T follicular helper cell (primary cell): ENCODE measurements at places on chromosomes 1 and 21.

DNA sequence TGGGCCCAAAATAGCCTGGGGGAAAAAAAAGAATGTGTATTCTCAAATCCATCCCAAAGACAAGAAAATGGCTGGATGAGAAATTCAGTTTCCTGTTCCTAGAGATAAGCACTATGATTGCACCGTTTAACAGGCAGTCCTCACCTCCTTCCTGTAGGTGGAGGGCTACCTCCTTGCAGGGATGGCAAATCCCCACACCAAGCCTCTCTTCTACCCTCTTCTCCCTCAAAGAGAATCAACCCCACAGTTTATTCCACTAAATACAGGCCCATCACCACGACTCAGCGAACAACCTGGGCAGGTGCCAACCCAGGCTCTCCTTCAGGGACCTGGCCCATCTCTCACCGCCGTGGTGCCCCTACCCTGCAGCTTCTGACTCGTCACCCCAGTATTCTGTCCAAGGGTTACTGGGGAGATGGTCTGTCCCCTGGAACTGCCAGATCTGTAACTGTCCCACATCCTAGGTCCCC is 3.4 kb upstream of the CHD5 start:
- DNase-seq = no peak

DNA sequence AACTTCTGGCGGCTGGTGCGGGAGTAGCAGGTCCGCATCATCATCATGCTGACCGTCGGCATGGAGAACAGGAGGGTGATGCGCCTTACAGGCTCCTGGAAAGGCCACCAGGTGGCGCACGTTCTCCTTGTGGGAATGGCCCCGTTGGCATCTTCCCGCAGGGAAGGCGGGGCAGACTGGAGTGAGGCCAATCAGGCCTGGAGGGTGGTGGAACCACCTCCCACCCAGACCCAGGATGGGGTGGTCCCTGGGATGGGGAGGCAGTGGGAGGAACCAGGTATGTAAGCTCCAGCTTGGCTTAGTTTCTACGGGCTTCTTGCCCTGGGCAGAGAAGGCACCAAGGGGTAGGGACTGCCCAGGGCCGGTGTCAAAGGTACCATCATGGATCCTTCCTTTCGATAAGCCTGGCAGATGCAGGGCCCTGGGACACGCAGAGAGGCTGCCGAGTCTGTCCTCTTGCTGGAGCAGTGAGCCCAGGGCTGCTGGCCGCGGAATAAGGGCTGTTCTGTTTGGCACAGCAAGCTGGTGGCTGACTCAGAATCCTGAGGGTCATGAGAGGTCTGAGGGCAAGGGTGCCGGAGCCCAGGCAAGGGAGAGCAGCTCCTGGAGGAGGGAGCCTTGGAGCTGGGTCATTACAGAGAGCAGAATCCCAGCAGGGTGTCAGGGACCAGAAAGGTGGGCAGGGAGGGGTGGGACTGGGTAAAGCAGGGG is 8.7 kb upstream of the LGR6 start:
- peak; percentile 45 for DNase-seq

- no peak for DNase-seq
Measured at GRCh38 chr1:33221385-33221758, 34.9 kb upstream of the ZNF362 start.

- DNase-seq = no peak
Measured at GRCh38 chr1:145690587-145691558, 16.3 kb downstream of the PDZK1 start.

GRCh38 chr21:36754241-36754898 is 55.5 kb downstream of the SIM2 start:
- DNase-seq = no peak

DNA sequence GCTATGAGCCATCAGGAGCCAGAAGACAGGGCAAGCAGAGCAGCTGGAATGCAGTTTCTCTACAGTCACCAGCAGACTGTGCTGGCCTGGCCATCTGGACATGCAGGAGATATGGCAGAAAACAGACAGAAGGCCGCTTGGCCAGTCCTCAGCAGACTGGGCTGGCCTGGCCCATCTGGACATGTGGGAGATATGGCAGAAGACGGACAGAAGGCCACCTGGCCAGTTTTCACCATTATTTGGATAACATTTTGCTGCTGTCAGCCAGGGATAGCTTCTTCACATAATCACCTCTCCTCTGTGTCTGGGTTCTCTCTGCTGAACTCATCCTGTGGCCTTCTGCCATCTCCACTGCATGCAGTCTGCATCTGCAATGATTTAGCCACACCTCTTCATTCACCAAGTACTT is 25.0 kb upstream of the CACYBP start:
- DNase-seq = no peak
